Epithelial cell of proximal tubule (primary cell): ENCODE measurements at places on chromosomes 12 and 14. TPM values are rescaled to one million over a fixed set of nuclear protein-coding genes. Genes with fewer than 3 reads are reported as not detected.

Gene PTGDR
- total RNA-seq: not detected in 2 replicates

Gene HOTAIR
- 0.14 TPM in 1 of 2 replicates, not detected in the other for total RNA-seq

Gene PITPNM2
- total RNA-seq: 4.1 and 4.6 TPM in 2 replicates

DNA sequence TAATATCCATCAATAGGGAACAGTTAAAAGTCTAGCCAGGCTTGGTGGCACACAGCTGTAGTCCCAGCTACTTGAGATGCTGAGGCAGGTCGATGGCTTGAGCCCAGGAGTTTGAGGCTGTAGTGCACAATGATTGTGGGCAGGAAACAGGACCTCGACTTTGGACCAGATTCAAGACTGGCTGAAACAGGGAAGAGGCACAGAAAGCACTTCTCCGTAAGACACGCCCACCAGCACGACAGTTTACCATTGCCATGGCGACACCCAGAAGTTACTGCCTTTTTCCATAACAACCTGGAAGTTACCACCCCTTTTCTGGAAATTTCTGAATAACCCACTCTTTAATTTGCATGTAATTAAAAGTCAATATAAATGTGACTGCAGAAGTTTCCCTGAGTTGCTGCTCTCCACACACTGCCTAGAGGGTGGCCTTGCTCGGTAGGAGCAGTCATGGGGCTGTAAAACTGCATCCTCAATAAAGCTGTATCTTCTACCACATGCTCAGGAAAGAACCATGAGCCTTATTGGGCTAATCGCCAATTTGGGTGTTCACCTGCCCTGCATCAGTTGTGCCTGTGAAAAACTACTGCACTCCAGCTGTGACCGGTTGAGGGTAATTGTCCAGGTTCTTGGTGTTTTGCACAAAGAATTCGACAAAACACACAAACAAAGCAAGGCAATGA, 4.6 kb upstream of the LRRC23 start:
- no peak for DNase-seq

- DNase-seq: no peak
These were observed 5.3 kb downstream of the LRP1-AS start for GRCh38 chr12:57142121-57142520.

GRCh38 chr14:20624495-20625070, 16.9 kb downstream of the OR6S1 start:
- DNase-seq: peak; percentile 51

DNA sequence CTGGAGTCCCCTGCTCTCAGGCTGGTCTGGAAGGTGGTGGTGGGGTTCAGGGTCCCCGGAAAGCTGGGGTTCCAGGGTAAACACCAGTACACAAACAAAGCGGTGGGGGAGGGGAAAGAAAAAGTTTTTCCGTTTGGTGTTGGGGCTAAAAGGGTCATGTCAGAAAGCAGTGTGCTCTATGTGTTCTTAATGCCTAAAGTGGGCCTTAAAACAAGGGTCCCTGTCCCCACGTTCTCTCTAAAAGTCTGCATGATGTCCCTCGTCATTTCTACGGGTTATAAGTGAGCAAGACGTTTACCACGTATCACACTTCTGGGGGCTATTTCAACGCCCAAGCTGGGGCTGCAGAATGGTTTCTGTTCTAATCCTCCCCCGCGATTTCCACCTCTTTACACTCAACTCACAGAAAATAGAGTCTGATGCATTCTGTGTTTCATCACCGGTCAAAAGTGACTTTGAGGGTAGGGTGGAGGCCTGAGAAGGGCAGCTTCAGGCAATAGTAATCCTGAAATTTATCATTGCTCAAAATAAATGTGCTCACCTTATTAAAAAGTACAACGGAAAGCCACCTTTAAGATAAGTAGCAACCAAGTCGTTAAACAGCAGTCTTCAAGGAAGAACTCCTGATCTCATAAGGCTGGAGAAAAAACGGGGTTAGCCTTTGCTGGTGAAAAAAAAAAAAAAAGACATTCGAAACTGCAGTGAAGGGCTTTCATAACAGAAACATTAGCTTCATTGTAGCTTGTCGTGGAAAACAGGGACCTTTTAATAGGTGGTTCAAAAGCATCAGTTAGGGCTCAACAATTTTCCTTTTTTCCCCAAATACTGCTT, 63.9 kb upstream of the PTGR2 start:
- no peak for DNase-seq

GRCh38 chr14:98959958-98960616, 311.9 kb downstream of the BCL11B start:
- no peak for DNase-seq
